CD4-positive, alpha-beta T cell treated with Interleukin-10 for 1 hour (primary cell): ENCODE measurements at places on chromosomes 4 and X.
A peak's percentile ranks its signal among the peaks of the same experiment; 100 is the strongest.

- no peak for DNase-seq
Measured at GRCh38 chrX:154797006-154797405, 8.3 kb downstream of the MPP1 start.

- DNase-seq = peak; percentile 0
Measured at GRCh38 chrX:108199691-108200090, 108.1 kb downstream of the ATG4A start.

DNA sequence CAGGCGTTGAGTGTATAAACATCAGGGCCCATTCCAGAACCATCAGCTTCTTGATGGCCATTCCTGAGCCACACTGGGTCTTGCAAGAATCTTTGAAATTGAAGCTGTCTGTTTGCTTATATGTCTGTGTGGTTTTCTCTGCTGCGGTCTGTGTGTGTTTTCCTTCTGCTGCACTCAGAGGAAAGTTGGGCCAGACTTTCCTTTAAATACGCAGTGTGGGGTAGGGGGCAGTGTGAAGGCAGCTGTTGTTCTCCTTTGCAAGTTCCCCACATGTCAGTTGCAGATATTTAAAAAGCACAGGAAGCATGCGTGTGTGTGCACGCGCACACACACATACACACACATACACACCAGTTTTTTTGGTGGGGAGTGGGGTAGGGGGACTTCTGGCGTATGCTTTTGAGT is 32.1 kb downstream of the CCKAR start:
- DNase-seq = no peak

DNA sequence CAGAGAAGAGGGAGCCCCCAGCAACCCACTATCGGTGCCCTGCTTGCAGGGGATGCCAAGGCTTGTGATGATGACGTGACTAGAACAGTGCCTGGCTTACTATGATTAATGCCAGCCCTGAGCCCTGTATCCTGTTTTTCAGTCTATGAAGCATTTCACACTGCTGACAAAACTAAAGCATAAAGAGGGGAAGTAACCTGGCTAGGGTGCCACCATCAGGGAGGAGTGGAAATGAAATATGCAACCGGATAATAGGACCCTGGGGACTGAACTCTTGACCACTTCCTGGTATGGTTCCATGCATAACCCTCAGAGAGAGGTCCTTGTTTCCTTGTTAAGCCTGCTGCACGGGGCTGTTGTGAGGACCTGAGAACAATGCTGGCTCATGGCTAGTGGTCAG is 50.3 kb downstream of the MED28 start:
- no peak for DNase-seq

DNA sequence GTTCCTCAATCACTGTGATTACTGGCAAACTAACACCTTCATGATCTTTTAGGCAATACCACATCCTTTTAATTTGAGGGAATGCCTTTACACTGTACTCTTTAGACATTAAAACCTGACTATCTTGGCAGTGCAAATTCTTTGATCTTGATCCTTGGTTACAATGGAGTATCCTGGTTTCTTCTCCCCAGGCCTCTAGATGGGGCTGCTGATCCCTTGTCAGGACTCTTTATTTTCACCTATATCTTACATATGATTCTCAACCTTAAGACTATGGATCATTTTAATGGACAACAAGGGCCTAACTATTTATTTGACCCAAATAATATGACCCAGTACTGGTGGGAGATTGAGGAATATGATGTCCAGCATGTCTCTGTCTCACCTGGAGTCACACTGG is 1005.5 kb upstream of the INTU start:
- no peak for DNase-seq

GRCh38 chr4:60809486-60809800 is 390.7 kb upstream of the ADGRL3 start:
- no peak for DNase-seq

- DNase-seq = no peak
Measured at GRCh38 chr4:11179796-11180195, 248.9 kb downstream of the HS3ST1 start.

DNA sequence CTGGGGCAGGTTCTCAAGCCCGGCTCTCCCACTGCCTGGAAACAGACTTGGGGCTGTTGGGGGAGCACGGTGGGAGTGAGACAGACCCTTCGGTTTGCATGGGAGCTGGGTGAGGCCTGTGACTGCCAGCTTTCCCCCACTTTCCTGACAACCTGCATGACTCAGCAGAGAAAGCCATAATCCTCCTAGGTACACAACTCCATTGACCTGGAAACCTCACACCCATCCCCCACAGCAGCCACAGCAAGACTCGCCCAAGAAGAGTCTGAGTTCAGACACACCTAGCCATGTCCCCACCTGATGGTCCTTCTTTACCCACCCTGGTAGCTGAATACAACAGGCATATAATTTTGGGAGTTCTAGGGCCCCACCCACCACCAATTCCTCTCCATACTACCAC is 57.6 kb upstream of the UBQLN2 start:
- DNase-seq = no peak

DNA sequence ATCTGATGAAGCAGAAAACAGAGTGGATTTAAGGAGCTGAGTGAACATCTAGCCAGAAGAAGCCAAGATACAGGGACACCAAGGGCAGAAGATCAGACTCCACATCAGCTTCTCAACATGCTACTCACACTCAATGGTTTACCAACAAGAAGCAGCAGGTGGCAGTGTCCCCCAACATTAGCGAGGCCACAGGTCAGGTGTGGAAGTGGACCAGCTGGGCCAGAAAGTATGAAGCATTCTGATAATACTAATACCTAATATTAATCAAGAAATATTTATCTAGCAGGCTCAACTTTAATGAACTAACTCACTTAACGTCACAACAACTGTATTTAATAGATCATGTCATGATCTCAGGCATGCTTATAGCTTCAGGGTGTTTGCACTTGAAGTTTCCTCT is 73.4 kb upstream of the TTC29 start:
- DNase-seq = peak; percentile 56

DNA sequence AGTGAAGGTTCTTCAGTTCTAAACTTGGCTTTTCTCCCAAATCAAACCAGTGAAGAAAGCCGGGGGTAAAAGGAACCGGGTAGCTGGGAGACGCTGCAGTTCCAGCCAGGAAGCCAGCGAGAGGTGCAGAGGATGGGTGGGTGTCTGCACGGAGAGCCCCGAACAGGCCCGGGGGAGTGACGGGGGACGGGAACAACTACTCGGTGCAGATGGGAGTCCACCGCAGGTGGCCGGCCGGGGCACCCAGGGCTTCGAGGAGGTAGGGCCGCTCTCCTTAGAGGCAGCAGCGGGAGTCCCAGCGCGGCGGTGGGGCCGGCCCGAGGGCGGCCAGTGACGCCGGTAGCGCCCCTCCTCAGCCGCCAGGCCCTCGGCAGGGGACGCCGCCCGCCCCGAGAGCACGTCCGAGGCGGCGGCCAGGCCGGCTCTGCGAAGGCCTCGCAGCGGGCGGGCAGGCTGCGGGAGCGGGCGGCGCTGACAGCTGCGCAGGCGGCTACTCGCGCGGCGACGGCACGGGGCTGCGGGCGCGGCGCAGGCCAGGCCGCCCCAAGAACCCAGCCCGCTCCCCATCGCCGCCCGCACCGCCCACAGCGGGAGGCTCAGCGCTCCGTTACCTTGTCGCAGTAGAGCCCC is 449 bp downstream of the FBXL5 start:
- DNase-seq = no peak

GRCh38 chr4:25081866-25082471 is 51.2 kb upstream of the LGI2 start:
- no peak for DNase-seq

GRCh38 chrX:134625315-134625718 is 33.0 kb downstream of the PLAC1 start:
- DNase-seq = no peak

DNA sequence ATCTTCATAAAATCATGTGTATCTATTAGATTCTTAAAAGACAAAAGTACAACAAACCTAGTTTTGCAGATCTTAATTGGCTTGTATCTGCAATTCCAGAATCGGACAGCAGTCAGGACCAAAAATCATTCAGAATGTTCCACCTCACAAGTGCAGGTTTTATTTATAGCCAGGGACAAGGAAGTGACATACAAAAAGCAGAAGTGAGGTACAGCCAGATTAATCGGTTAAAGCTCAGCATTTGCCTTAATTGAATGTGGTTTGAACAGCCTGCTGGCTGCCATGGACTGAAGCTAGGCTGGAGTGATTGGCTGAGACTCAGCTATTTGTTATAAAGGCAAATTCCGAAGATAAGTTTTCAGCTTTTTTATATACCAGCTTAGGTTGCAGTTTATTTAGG is 932.6 kb downstream of the C4orf33 start:
- no peak for DNase-seq

GRCh38 chrX:49257074-49257790 is 7.3 kb downstream of the FOXP3 start:
- DNase-seq = no peak

DNA sequence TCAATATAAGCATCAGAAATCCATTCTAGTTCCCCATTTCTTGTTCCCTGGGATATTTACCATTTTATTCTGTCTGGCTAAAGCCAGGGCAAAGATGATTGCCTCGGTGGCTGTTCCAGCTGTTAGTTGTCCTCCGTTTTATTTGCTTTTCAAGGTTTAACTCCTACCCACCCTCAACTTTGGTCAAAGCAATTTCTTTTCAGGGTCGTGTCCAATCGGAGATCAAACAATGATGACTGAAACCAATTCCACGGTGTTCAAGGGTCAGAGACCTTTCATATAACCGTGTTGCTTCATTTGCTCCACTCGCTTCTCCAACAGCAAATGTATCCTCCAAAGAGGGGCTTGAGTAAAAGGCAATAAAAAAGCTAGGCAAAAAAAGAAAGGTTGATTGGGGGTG is 193.5 kb upstream of the FTHL17 start:
- no peak for DNase-seq

DNA sequence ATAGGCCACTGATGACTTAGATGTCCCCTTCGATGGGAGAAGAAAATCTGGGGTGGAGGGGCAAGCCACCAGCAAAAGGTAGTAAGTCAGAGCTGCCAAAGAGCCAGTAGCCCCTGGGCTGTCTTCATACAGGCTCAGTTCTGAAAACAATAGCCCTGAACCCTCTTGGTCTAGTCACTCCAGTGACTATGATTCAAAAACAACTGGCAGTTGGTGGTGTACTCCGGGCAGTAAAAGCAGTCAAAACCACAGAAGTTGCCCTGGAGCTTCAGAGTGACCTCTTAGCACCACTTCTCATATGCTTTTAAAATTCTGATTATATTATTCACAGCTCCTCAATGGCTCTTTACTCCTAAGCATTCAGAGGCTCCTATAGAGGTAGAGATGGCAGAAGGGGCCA is 164.3 kb upstream of the MAMLD1 start:
- DNase-seq = no peak

DNA sequence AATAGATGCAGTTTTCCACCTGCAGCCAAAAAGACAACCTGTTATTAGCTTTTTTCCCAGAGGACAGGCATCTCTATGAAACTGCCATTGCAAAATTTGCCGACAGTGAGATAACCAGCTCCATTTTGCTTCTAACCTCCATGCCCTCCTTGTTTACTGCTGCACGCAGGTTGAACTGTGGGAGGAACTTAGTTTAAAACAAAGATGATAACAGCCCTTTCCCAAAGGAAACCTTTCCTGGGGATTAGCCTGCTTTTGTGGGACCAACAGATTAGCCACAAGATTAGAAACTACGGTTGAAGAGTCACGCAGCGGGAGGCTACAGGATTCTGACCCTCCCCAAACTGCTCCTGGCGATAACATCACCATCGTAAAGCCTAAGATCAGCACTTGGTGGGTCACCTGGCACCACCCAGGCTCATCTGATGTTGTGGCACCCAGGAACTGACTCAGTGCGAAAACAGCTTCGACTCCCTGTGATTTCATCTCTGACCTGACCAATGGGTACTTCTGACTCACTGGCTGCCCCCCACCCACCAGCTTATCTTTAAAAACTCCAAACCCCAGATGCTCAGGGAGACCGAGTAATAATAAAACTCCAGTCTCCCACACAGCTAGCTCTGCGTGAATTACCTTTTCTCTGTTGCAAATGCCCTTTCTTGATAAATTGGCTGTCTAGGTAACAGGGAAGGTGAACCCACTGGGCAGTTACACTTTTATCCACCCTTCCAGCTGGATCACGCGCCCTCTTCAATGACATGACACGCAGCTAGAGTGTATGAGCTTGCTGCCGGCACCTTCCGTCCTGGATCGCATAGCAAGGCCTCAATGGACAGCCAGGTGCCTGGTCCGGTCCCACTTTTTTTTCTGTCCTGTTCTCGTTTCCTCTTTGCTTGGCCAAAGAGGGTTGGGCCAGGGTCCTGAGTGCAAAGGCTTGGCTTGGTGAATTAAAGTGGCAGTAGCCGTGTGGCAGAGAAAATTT is 27.2 kb downstream of the NOP14 start:
- peak; percentile 78 for DNase-seq

- DNase-seq = no peak
Measured at GRCh38 chr4:144862210-144862609, 216.3 kb downstream of the HHIP start.

- DNase-seq = no peak
Measured at GRCh38 chr4:12203945-12204344, 775.3 kb upstream of the HS3ST1 start.

DNA sequence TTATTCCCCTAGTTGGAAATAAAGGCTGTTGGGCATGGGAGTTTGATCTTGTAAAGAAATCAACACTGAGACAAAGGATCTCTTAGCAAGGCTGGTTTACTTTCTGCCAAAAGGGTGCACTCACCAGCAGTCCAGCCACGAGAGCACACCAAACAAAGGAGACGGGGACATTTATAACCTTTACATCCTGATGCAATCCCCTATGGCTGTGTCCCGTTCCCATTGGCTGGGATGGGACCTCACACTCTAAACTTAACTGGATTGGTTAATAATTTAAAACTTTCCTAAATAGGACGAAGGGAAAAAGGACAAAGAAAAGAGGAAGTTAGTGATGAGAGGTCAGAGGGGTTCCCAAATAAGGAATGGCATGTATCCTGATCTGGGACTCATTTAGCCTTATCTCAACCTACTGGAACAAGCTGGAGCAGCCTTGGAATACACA is 17.9 kb downstream of the METAP1 start:
- DNase-seq = no peak

DNA sequence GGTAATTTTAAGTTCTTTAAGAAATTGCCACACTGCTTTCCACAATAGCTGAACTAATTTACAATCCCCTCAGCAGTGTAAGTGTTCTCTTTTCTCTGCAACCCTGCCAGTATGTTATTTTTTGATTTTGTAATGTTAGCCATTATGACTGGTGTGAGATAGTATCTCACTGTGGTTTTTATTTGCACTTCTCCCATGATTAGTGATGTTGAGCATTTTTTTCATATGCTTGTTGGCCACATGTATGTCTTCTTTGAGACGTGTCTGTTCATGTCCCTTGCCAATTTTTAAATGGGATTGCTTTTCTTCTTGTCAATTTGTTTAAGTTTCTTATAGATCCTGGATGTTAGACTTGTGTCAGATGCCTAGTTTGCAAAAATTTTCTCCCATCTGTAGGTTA is 86.1 kb downstream of the BMP3 start:
- no peak for DNase-seq

DNA sequence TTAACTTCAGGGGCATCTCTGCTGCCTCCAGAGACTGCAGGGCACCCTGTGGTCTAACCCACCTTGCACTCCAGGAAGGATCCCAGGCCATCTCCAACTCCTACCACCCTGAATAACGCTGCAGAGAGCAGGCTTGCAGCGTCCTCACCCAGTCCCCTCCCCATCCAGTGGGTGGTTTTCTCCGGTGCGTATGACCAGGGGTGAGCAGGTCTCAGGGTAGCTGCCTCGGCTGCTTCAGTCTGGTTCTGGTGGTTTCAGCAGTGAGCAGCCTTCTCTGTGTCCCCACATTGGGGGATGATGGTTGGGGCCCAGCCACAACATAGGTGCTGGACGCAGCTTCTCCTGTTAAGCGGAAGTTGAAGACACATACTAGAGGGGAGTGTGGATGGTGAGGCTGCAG is 38.6 kb upstream of the SORCS2 start:
- no peak for DNase-seq
